ENCODE measurements at places on chromosomes 6 and 20. TPM values are rescaled to one million over a fixed set of nuclear protein-coding genes. Genes with fewer than 3 reads are reported as not detected.

DNA sequence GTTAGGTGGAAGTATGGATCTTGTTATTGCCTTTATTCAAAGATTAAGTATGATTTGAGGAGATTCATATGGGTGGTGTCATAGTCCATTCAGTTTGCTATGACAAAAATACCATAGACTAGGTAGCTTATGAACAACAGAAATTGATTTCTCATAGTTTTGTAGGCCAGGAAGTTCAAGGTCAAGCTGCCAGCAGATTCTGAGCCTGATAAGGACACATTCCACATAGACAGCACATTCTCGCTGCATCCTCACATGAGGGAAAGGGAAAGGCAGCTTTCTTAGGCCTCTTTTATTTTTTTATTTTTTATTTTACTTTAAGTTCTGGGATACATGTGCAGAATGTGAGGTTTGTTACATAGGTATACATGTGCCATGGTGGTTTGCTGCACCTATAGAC lies 27.7 kb downstream of the ME1 start:
- no peak for DNase-seq

GRCh38 chr20:35490736-35491181 lies 35.4 kb downstream of the CEP250 start:
- DNase-seq = peak; percentile 62

- no peak for DNase-seq
These were observed 202.2 kb upstream of the CCN2 start for GRCh38 chr6:132153221-132153898.

- DNase-seq = no peak
These were observed 928.9 kb upstream of the CITED2 start for GRCh38 chr6:140303218-140303949.

The OTOR gene
- not detected for total RNA-seq

GRCh38 chr6:37319856-37320480 lies 33.8 kb upstream of the RNF8 start:
- DNase-seq = no peak

Measured in stomach (tissue), 19 donors.